GF-D8 (cell line): ENCODE measurements at places on chromosomes 7 and 10.

GRCh38 chr10:129770286-129770685 lies 193.8 kb downstream of the EBF3 start:
- no peak for DNase-seq

DNA sequence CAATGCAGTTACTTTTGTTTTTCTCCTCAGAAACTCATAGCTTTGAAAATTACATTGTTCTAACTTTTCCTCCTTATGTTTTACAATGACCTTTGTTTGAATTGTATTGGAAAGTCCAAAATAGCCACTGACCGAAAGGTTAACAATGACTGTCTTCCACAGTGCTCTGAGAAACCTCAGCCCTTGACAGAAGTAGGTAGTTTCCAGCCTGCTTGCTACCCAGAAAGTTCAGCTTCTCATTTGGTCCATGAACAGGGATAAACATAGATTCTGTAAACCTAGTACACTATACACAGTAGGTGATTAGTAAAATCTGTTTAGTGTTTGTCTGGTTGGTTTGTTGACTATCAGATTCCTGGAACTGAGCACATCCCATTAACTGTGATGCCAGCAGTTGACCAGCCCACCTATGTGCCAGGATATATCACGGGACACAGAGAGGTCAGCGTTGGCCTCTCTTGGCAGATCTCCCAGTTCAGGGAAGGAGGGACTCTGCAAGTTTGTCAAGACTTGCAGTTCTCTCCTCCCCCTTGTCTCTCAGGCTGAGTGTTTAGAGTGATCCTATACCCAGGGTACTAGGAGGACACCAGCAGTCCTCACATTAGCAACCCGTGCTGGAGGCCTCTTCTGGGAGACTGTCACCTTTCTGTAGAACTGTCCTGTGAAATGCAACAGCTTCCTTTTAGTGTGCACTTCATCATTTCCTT lies 297.6 kb downstream of the ARHGAP12 start:
- DNase-seq = no peak

DNA sequence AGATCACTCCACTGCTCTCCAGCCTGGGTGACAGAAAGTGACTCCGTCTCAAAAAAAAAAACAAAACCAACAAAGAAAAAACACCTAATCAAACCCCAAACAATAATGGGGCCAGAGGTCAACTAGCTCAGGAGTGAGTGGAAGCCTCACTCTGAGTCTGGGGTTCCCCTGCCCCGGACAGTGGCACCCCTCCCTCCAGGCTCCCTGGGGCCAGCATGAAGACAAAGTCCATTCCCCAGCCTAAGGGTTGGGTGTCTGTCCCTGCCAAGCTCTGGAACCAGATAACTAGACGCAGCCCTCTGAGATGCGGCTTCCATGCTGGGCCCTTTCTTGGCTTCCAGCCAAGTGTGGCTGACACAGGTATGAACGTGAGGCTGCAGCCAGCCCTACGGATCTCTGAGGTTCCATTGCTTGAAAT lies 1.7 kb upstream of the FUOM start:
- no peak for DNase-seq

- no peak for DNase-seq
Measured at GRCh38 chr10:56370217-56371113, 9.4 kb upstream of the ZWINT start.

GRCh38 chr10:66990143-66990830 lies 64.5 kb downstream of the LRRTM3 start:
- DNase-seq = no peak

GRCh38 chr10:29063806-29064644 lies 224.8 kb upstream of the LYZL1 start:
- no peak for DNase-seq

GRCh38 chr7:139844779-139845442 lies 15.8 kb downstream of the TBXAS1 start:
- DNase-seq = no peak

DNA sequence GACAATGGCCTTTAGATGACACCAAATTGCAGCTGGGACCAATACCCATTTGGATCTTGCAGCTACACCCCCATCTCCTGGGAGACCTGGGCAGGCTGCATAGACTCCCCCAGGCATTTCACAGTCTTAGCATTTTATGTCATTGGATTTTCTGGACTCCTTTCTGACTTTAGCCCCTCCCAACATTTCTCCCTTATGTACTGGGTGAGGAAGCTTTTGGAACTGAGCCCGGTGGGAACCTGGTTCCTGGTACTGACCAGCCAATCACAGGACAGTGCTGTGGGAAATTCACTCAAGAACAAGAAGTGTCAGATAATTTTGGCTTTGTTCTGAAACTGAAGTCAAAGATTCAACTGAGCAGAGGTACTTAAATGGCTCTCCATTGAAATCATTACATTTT lies 177.7 kb downstream of the ACTR3B start:
- no peak for DNase-seq

DNA sequence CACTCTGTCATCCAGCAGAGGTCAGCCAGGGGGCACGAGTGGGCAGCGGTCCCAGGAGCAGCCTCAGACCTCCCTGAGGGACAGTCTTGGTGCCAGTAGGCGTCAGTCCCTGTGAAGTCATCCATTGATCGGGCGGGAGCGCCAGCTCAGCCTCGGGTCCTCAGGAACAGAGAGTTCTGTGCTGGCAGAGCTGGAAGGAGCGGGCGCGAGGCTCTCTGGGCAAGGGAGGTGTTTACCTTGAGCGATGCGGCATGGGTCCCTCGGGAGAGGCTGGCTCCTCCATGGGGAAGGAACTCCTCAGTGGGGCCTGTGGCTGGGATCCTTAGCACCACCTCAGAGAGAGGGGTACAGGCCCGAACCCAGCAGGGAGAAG lies 101.1 kb upstream of the PPIF start:
- DNase-seq = no peak
